ENCODE measurements at places on chromosomes 16 and 17.

DNA sequence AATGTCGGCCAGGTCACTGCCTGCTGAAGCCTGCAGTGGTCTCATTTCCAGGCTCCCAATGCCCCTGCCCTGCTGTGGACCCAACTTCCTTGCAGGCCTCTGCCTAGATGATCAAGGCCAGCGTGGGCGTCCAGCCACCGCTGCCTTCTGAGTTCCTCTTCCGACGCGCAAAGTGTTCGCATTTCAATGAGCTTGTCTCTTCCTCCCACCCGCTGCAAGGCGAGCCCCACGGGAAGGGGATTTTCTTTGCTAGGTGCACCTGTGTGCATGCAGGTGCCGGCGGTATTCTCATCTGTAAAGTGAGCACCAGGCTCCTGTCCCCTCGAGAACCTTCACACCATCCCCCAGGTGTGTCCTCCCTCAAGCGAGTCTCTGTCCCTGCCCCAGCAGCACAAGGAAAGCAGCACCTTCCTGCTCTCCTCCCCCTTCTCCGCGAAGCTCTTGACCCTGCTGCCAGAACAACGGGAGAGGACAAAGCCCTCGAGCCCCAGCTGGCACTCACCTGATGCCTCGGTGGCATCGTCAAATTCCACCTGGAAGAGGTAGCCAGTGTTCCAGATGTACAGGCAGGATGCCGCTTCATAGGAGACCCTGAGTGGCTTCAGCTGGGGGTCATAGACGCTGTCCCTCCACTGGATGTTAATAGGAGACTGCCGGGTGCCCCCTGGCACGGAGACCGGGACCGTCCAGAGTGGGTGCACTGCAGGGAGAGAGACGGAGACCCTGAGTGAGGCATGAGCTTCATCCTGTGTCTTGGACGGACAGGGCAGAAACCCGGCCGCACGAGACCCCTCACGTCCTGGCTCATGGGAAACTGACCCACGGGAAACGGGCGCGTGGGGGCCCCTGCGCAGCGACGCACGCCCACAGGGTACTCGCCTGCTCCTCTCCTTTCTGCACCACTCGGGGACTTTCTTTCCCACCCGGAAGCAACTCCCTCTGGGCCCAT, 9.8 kb downstream of the CA5A start:
- no peak for DNase-seq

DNA sequence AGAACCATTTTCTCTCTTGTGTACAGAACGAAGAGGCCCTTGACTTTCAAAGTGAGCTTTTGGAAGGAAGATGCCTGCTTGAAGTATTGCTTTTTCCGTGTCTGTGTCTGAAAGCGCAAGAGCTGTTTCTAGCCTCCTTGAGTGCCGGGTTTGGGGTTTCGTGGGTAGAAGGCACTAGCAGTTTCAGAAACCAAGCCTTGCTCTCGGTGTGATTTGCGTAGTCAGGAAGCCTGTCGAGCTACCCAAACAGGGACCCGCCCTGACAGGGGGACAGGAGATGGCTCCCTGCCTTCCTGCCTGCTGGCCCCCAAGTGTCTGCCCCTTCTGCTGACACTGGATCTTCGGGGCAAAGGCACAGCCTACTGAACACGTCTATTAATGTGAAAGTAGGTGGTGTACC, 322.0 kb downstream of the MAF start:
- DNase-seq = no peak

GRCh38 chr17:9016941-9017552, 4.3 kb upstream of the NTN1 start:
- no peak for DNase-seq

- DNase-seq = no peak
Observed at GRCh38 chr17:72878975-72879660, 213.4 kb downstream of the SLC39A11 start.

DNA sequence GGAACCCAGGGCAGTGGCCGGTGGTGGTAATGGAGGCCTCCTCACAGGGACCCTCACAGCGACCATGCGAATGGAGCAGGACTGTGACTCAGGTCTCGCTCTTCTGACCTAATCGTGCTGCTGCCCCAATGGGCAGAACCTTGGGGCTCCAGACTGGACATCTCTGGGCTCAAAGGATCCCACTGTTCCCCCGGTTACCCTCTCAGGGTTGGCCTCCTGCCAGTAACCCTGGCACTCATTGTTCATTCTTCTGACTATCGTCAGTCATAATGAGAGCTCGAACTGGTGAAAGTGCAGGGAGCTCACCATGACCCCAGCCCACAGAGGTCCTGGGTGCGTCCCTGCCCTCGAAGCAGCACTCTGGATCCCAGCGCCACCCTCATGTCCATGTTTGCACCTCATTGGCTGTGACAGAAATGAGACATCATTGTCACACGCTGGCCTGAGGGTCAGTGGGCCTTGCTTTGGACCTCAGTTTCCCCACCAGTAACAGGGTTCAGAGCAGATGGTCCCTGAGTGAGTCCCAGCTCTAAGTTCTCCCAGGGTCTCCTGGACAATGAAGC, 4.0 kb upstream of the NPRL3 start:
- DNase-seq = no peak

DNA sequence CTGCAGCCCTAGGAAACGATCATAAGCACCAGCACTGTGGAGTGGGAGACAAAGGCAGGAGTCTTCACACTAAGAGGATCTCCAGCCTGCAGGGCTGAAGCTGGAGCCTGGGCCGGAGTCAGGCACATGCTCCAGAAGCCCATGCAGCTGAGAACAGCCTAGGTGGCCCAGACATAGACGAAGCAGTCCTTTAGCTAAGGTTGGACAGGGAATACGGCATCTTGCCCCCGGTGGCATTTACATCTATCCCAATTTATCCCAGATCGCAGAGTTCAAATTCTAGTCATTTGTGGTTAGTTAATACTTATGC, 13.9 kb downstream of the TSPOAP1 start:
- no peak for DNase-seq

- no peak for DNase-seq
Observed at GRCh38 chr17:56184650-56185049, 31.4 kb downstream of the ANKFN1 start.

DNA sequence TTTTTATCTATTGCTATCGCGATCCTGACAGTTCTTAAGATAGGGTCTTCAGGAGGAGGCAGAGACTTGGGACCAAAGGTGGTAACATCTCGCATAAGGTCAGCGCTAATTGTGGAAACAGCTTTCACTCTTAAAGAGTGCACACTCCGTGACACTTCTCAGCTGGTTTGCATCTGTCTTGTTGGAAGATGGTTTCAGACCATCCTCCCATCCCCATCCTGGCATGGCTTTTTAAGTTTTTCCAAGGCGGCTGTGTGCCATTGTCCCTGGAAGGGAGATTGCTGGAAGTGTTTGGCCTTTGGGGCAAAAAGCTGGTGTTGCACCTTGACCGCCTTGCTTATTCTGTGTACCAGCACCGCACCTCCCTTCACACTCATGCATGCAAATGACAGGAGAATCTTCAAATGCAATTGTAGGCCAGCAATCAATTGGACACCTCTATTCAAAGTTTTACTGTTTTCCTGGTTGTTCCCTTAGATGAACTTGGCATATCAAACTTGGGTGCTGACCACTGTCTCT, 1.5 kb downstream of the SOCS7 start:
- DNase-seq = no peak

DNA sequence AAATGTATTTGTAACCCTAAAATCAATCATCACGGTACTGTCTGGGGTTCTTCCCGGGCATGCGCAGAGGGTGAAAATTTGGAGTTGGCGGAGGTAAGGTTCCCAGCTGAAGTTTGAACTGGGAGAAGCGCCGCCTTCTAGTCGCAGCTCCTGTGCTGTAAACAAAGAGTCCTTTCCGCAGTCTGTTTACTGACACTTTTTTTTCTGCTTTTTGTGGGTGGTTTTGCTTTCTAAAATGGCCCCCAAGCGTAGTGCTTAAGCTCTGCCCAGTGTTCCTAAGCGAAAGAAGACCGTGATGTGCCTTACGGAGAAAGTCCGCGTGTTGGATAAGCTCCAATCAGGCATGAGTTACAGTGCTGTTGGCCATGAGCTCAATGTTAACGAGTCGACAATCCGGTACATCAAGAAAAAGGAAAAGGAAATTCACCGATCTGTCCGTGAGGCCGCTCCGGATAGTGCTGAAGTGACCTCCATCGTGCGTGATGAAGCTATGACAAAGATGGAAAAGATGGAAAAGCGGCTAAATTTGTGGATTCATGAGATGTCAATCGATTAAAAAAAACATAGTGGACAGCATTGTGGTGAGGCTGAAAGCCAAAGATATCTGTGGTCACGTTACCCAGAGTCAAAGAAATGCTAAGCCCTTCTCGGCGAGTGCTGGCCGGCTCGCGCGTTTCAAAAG, 570 bp upstream of the CFDP1 start:
- DNase-seq = no peak

DNA sequence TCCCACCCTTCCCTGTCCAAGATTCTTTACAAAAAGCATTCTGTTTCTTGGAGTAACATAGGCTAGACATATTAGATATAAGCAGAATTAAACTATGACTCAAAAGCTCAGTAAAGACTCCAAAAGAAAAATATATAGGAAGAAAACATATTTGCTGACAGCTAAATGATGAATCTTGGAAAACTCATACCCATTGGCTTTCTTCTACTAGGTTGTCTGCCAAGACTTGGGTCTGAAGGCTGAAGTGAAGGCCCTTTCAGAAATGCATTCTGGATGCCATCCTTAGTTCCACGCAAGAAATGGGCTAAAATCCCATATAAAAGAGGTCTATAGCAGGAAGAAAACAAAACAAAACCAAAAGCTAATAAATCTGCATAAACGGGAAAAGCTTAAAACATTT, 15.1 kb downstream of the CEP20 start:
- no peak for DNase-seq

- DNase-seq = no peak
Observed at GRCh38 chr16:88333848-88334777, 48.6 kb upstream of the ZNF469 start.

DNA sequence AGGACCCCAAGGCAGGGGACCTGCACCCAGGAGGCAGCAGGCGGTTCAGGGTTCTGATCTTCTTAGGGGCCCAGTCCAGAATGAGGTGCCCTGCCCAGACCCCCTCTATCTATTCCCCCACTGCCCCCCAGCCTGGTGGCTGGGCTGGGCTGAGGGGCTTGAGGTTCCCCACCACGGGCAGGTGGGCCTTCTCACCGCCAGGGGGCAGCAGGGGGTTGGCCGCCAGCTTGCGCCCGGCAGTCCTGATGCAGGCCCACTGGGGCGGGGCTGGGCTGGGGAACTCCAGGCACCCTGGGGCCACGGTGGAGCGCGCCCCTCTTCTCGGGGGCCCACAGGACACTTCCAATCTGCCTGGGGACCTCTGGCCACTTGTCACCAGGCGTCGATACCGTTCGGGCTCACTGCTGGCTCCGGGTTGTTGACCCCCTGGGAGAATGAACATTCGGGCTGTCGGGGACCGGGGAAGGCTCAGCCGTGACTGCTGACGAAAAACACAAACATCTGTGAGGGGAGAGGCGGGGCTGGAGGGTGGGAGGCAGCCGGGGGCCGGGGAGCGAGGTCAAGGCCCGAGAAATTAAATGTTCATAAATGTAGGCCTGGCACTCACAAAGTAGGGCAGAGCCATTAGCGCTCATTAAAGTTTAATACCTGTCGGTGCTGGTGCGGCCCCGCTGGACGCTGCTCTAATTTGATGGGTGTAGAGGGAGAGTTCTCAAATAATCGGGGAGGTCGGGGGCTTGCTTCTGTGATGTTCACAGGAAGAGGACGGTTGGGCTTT, 219.3 kb upstream of the GSE1 start:
- DNase-seq = no peak
